ENCODE measurements at places on chromosomes 16 and 17.
A peak's percentile ranks its signal among the peaks of the same experiment; 100 is the strongest.

DNA sequence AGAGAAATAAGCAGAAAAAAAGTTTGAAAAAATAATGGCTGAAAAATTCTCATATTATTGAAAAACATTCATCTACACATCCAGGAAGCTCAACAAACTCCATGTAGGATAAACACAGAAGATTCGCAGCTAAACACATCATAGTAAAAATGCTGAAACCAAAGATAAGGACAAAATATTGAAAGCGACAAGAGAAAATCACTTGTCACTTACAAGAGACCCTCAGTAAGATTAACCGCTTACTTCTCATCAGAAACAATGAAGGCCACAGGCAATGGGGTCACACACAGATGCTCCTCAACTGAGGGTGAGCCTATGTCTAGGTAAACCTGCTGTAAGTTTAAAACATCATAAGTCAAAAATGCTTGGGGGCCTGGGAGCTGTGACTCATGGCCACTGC, 38.1 kb upstream of the METRNL start:
- DNase-seq: no peak

- no peak for DNase-seq
These were observed 18.0 kb downstream of the MPRIP start for GRCh38 chr17:17060001-17060922.

DNA sequence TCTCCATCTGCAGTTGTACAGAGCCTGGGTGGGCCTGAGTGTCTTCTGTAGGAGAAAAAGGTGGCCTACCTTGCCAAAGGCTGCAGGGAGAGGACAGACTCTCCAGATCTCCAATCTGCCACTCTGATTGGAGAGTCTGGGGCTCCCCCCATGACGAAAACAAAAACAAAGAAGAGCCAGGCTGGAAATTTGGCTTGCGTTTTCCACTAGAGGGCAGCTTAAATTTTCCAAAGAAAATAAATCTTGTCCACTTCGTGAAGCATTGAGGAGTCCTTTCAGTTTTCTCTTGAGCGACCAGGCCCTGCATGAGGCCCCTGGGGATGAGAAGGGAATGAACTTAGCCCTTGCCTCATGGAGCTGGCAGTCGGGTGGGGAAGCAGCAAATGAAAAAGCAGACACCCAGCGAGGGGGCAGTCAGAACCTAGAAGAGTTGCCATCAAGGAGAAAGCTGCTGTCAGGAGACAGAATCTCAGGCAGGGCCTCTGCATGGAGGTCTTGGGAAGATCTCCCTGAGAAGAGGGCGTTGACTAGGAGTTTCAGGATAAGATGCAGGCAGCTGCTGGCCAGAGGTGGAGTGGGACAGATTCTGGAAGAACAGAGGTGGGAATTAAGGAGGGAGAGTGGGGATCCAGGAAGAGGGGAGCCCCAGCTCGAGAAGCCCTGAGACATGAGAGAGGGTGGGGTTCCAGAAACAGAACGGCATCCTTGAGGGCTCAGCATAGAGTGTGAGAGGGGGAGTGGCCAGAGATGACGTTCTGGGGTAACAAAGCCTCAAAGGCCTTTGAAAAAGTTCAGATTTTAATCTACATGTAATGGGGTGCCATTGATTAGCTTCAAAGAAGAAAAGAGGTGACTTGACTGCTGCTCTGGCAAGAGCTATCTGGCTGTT, 8.4 kb upstream of the SHCBP1 start:
- DNase-seq: no peak

DNA sequence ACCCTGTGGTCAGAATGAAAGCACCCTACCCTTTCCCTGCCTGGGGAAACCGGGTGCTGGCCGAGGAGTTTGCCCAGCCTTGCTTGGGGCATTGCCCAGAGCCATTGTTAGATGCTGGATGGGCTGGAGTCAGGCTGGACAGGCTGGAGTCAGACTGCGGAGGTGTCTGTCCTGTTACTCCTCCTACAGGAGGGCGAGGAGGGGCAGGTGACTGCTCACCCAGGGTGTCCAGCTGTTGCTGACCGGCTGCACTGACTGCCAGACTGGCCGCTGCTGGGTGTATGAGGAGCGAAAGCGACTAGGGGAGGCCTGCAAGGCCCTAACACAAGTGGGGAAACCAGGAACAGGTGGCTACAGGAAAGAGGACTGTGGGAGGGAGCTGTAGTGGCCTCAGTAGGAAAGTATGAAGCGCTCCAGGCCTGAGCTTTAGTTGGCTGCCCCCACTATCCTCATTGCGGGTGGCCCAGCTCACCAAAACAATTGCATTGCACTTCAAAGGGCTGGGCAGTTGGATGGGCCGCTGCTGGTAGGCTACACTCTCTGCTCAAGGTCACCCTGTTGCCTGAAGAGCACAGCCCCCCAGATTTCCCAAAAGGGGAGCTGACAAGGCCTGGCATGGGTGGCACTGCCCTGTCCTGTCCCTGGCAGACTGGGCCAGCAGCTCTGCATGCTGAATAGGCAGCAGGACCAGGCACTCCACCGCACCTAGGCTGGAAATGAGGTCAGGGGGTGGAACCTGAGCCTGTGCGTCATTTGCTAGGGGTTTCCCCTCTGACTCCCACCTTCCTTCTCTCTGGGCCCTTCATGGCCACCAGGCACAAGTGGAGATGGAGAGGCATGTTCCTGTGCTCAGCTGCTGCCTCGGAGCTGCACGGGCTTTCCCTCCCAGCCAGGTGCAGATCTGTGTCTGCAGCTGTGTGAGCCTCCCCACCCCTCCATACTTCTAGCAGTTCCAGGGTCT, 18.4 kb downstream of the LDHD start:
- DNase-seq: no peak

DNA sequence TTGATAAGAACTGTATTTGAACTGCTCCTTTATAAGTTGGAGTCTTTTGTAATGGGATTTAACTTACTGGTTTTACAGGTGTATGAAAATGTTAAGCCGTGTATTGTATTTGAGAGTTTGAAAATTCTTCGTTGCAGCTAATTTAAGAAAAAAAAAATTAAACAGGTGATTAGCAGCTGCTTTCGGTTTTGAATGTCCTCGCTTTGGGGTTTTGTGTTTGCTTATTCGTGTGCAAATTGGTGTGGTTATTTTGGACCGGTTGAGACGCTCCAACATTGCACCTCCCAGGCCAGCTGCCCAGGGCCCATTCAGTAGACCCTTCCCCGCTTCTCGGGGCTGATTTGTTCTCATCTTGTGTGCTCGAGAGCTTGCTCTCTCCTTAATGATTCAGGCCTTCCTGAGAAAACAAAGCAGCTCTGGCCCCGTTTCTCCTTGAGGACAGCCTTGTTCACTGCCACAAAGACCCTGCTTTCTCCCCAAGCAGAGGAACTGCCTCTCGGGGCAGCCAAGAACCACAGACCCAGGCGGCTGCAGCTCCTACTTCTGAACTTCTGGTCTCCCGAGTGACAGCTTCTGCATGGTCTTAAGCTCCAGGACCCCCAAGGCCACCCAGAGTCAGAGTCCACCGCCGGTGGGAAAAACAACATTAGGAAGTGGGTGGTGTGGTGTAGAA, 100.5 kb downstream of the MSI2 start:
- peak; percentile 63 for DNase-seq

DNA sequence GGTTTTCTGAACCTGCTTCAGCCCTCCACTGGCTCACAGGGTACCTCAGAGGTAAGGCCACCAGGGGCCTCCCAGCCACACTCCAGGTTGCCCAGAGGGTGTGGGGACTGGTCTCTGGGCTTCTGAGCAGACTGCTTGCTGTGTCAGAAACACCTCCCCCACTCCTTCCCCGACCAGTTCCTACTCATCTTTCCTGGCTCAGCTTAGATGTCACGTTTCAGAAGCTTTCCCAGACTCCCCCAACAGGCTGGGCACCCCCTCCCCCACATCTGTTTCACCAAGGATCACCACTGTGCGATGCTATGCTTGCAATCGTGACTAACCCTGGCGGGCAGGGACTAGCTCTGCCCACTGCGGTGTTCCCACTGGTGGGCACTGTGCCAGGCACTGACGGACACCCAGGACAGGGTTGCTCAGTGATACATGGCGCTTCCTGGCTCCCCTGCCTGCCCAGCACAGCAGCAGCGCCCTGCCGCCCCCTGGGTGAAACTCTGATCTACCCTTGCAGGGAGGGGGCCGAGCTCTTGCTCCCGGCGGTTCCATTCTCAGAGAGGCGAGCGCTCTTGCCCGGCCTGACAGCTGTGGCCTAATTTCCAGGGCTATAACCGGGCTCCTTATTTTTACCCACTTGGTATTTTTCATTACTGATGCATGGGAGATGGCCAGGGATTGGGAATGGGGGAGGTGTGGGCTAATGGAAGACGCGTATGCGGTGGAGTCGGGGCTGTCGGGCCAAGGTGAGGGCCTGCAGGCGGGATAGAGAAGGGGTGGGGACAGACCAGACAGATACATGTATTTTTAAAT, 29.4 kb upstream of the MTSS2 start:
- DNase-seq: no peak

DNA sequence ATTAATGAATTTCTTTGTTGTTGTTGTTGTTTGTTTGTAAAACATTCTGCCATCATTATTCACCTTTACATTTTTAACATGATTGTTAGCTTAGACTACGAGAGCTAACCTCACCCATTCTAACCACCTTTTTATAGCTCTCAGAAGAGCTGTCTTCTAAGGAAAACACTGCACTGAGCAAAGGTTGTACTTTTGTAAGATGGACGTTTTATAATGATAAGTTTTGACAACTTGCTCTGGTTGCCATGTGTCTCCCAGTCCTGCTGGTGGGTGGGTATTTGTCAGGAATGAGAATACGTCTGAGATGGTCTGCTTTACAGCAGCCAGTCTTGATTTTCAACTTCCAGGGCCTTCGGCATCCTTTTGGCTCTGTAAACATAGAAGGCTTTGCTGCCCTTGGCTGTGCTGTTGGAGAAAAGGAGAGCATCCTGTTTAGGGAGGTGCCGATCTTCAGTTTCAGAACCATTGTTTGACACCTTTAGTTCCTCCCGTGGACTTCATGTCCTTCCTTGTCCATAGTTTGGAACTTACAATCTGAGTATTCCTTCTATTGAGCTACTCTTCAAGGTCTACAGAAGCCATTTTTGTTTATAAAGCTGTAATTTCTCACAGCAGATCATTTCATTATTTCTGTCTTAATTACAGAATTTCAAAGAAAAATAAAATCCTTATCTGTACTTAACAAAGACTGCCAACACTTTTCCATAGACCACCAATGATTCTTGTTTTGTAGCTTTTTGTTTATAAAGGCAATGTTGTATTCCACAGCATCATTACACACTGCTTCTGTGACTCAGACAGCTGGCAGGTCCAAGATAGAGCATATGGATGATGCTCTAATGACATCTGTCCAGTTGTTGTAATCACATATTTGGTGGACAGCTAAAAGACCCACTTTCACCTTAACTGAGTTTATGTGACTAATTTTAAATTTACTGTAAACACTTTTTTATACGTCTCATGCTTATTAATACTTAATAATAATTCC, 270.1 kb upstream of the TBX2 start:
- DNase-seq: no peak

DNA sequence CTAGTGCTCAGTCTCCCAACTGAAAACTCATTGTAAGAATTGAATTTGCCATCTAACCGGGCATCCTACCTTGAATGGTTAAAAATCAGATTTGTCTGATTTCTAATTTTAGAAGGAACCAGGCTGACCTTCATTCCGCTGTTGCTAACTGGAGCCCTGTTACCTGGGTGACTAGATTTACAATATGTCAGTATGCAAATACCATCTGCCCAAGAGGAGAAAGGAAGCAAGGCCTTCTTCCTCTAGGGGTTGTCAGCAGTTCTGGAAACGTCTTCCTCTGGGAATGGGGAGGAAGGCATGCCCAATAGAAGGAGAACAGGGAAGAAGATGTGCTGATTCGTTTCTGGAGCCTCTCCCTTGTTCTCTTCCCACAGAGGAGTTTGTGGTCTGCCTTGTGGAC, 137.9 kb downstream of the PITPNC1 start:
- DNase-seq: peak; percentile 38

GRCh38 chr17:17750881-17751280, 69.6 kb downstream of the RAI1 start:
- peak; percentile 79 for DNase-seq

DNA sequence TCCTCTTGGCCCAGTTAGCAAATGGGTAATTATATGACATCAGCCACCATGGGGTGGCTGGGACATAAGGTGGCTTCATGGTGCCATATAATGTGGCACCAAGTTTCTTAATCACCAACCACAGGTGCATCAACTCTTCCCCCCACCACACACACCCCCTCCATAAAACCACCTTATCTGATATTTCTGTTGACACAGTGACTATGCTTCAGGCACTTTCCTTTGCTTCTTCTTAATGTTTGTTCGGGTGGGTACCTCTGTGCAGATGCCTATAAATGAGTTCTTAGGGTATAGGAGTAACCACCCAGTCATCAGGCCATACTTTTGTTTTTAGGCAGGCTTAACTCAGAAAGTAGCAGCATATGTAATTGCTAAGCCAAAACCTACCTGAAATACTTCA, 29.5 kb downstream of the RNF43 start:
- DNase-seq: no peak

GRCh38 chr17:36849871-36850348, 87.4 kb upstream of the LHX1 start:
- no peak for DNase-seq

DNA sequence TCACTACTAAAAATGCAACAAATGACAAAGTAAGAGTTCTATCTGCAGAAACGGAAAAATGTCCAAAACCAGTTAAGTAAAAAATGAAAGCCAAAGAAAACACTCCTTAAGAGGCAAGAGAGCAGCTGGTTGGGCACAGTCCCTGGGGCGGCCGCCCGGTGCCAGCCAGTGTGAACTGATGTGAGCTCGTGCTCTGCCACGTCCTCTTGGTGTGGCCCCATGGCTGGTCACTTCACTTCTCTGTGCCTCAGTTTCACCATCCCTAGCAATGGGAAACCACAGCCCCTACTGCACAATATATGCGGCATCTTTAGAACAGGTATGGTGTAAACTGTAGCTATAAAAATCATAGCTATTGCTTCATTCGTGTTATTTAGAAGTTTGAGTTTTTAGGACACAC, 21.2 kb downstream of the USP36 start:
- DNase-seq: no peak

GRCh38 chr16:27272076-27272475, 3.5 kb upstream of the NSMCE1 start:
- no peak for DNase-seq

- DNase-seq: no peak
These were observed 87.5 kb upstream of the HLF start for GRCh38 chr17:55177159-55177854.

DNA sequence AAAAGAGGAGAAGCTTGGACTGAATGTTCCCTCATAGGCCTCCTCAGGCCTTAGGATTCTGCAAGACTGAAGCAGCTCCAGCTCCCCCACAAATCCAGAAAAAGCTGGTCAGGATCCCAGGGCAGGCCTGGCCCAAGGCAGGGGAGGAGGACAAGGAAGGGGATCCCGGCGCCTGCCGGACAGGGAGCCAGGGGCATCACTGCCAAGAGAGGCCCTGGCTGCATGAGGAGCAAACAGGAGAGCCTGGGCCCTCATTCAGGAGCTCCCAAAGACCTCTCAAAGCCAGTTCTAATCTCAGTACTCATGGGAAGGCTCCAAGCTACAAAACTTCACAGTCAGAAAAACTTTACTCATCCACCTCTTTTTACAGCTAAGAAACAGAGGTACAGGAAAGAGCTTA, 67.3 kb downstream of the ZNF423 start:
- DNase-seq: no peak

GRCh38 chr17:37174205-37174604, 201.6 kb upstream of the C17orf78 start:
- DNase-seq: no peak
